Stimulated activated CD4-positive, alpha-beta T cell treated with anti-CD3 and anti-CD28 coated beads, Interleukin-2, amount 100 ng/mL, for 24 hours (primary cell): ENCODE measurements at places on chromosomes 13 and 19.

GRCh38 chr19:1038978-1039645, 795 bp upstream of the ABCA7 start:
- no peak for DNase-seq

- DNase-seq = no peak
These were observed 97.8 kb downstream of the KLF12 start for GRCh38 chr13:74036373-74036772.

DNA sequence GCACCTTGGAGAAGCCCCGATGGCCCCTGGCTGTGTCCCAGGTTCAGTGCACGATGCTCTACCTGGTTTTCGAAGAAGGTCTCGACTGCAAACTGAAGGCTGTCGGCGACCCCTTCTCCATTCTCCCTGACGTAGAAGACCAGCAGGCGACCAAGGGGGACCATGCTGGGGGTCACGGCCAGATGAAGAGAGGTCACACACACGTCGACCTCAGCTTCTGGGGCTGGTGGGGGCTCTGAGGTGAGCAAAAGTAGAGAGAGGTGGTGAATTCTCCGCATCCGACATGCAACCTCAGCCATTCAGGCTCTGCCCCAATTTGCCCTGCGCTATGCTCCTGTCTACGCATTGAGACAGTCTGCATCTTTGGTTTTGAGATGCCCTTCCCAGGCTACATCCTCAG, 49.3 kb downstream of the CPAMD8 start:
- no peak for DNase-seq

DNA sequence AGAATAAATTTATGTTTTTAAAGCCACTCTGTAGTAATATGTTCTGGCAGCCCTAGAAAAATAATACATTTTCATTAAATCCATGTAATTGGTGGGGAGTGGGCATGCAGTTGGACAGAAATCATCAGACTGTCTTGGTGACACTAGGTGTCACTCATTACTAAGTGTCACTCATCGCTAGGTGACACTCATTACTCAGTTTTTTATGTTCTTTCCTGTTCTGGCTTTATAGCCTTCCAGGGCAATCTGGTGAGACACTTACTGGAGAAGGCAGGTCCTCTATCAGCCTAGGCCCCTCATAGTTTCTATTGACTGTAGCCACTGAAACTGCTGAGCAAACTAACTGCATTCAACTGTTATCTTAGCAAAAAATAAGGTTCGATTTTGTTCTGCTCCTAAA, 542.1 kb downstream of the SLITRK1 start:
- DNase-seq = no peak

- no peak for DNase-seq
These were observed 29.1 kb upstream of the PCDH9 start for GRCh38 chr13:67259208-67259607.

GRCh38 chr13:107348471-107348870, 780.5 kb upstream of the ARGLU1 start:
- DNase-seq = no peak

GRCh38 chr13:108349269-108349668, 79.8 kb downstream of the TNFSF13B start:
- no peak for DNase-seq

DNA sequence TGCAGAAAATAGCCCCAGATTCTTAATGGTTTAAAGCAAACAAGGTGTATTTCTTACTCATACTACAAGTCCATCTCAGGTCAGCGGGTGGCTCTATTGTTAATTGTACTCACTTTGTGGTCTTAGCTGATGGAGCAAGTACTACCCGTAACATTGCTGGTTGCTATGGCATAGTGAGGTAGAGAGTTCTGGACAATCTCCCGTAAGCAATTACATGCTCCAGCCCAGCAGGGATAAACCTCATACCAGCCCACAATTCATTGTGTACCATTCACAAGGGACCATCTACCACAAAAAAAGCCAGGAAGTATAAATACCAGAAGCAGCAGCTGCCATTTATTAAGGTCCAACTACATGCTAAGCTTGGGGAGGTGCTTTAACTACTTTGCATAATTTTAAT, 167.1 kb downstream of the PCDH9 start:
- no peak for DNase-seq

DNA sequence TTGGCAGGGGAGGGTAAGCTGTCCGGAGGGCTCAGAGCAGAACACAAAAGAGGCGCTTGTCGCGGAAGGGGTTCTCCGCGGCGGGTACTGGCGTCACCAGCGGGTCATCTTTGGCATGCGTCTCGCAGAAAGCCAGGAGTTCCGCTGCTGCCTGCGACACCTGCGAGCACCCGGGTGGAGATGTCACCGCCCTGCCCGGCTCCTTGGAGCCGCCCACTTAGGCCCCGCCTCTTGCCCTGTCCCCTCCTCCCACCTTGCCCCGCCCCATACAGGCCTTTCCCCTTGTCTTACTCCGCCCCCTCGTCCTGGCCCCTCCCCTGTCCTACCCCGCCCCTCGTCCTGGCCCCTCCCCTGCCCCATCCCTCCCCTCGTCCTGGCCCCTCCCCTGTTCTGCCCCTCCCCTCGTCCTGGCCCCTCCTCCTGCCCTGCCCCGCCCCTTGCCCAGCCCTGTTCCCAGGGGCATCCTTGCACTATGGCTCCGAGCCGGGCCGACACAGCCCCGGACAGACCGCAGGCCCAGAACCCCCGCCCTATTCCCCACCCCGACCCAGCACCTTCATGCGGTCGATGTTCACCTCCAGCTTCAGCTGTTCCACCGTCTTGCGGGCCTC, 1.9 kb downstream of the GNG8 start:
- peak; percentile 97 for DNase-seq

DNA sequence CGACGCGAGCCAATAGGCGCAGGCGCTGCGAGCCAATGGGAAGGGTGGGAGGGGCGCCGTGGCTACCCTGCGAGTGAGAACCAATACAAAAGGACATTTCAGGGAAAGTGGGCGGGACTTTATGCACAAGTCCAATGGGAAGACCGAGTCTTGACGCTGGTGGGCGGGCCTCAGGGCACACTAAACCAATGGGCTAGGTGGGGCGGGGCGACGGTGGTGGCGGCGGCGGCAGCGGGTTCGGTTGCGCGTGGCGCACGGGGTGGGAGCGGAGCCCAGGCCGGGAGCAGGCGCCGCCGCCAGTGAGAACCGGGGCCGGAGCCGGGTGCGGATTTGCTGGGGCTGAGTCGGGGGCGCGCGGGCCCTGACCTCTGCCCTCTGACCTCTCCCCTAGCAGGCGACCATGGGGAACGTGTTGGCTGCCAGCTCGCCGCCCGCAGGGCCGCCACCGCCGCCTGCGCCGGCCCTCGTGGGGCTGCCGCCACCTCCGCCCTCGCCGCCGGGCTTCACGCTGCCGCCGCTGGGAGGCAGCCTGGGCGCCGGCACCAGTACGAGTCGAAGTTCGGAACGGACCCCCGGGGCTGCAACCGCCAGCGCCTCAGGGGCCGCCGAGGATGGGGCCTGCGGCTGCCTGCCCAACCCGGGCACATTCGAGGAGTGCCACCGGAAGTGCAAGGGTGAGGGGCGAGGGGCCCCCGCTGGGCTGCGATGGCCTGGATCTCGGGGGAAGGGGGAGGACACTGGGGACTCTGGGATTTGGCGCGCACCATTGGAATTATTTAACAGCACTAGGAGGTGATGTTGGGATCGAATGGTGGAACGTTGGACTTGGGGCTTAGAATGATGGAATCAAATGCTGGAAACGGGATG, at the start of gene TOMM40:
Gene TOMM40 (plus strand): TSS at position 239 of the 867 bp plus-strand sequence. CDS start 162 bp downstream, at position 401.
- peak; percentile 40 for DNase-seq

DNA sequence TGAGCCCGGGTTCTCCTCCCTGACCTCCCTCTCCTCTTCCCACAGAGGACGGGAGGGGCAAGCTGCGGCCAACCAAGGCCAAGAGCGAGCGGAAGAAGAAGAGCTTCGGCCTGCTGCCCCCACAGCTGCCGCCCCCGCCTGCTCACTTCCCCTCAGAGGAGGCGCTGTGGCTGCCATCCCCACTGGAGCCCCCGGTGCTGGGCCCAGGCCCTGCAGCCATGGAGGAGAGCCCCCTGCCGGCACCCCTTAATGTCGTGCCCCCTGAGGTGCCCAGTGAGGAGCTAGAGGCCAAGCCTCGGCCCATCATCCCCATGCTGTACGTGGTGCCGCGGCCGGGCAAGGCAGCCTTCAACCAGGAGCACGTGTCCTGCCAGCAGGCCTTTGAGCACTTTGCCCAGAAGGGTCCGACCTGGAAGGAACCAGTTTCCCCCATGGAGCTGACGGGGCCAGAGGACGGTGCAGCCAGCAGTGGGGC, 162.2 kb downstream of the KDM4B start:
- DNase-seq = no peak

DNA sequence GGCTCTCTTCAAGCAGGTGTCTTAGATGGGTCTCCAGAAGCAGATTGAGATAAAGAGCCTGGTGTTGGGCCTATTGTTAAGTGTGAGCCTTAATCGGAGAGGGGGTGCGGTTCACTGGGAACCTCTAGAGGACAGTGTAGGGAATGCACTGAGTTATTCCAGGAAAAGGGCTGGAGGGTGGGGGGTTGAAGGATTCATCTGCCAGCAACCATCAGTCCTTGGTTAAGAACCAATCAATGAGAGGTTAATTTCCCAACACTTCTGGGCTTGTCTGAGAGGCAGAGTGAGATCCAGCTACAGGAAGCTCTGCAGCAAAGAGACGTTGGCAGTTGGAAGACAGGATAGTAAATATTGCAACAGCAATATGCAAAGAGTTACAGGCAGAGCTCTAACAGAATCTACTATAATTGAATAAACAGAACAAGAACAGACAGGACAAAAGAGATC, 28.7 kb downstream of the CYP4F2 start:
- DNase-seq = peak; percentile 37

DNA sequence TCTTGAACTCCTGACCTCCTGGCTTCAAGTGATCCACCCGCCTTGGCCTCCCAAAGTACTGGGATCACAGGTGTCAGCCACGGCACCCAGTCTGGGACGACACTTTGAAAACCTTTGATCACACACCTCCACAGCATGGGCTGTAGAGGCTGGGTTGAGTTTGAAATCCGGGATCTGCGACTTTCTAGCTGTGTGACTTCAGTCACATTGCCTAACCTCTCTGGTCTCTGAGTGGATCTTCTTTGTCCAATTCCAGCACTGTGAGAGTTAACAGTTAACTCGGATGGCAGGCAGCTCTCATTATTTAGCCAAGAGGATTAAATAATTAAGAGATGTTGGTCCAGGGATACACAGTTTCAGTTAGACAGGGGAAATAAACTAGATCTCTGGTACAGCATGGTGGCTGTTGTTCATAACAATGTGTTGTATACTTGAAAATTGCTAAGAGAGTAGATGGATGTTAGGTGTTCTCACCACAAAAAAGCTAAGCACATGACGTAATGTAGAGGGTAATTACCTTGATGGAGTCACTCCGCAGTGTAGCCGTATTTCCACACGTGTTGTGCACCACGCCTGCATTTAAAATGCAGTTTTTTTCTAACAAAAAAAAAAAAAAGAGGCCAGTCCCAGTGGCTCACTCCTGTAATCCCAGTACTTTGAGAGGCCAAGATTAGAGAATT, 1.9 kb downstream of the GALP start:
- no peak for DNase-seq

DNA sequence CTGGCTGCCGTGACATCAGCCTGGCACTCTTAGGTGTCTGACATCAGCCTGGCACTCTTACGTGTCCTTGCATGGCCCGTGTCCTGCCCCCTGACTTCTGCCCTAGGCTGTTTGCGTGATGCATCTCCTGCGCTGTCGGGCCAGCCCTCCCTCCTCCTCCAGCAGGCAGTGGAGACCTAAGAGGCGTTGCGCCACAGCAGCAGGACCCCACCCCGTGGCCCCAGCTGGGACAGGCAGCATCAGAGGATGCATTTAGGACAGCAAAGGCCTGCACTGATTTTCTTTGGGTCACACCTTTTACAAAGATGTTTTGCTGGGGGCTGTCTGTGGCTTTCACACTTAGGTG, 65.3 kb downstream of the GPR12 start:
- no peak for DNase-seq

DNA sequence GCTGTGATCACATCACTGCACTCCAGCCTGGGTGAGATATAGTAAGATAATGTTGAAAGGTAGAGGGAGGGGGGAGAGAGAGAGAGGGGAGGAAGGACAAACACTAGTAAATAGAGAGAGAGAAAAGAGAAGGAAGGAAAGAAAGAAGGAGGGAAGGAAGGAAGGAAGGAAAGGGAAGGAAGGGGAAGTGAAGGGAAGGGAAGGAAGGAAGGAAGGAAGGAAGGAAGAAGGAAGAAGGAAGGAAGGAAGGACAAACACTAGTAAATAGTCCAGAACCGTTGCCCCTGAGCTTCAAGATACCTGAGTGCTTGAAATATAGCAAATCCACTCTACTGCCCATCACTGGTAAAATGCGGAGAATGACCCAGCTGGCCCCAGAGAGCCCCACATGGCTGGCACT, 156.5 kb upstream of the ZNF507 start:
- no peak for DNase-seq

GRCh38 chr19:1214862-1215731, 9.5 kb downstream of the STK11 start:
- no peak for DNase-seq

GRCh38 chr19:47389150-47389556, 30.2 kb downstream of the MEIS3 start:
- no peak for DNase-seq

DNA sequence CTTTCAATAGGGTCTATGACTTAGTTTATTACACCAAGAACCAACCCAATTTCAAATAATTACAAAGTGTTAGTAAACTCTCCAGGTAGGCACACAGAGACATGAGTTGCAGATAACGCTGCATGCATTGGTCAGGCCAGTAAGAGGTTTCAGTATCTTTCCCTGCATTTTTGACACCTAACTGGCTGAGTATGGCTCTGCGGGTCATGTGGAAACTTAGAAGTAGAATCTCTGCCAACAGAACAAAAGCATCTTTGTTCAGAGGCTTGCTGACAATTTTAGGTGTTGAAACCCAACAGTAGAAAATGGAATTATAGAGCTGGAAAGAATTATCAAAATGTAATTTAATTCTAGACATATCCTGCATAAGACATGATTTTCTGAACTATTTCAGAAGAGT, 25.3 kb downstream of the HTR2A start:
- no peak for DNase-seq

GRCh38 chr13:103436057-103436654, 369.9 kb upstream of the SLC10A2 start:
- DNase-seq = no peak

GRCh38 chr13:111512707-111513106, 192.3 kb downstream of the TEX29 start:
- no peak for DNase-seq

DNA sequence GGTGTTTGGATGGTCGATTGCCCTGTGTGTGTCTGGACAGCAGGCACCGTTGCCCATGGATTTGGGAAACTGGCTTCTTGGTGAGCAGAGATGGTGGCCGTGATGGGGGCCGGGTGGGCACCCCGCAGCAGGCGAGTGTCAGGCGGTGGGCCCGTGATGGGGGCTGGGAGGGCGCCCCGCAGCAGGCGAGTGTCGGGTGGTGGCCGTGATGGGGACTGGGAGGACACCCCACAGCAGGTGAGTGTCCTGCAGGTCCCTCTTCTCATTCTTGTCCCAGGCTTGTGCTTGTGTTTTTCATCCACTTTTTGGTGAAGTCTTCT, 86.5 kb downstream of the KDM4B start:
- no peak for DNase-seq

- DNase-seq = no peak
These were observed 10.0 kb upstream of the VSTM2B start for GRCh38 chr19:29515706-29516357.
